ENCODE measurements at places on chromosomes 1 and 21. TPM values are rescaled to one million over a fixed set of nuclear protein-coding genes. Genes with fewer than 3 reads are reported as not detected.
A peak's percentile ranks its signal among the peaks of the same experiment; 100 is the strongest.

- no peak for DNase-seq
Observed at GRCh38 chr1:42330215-42330614, 4.8 kb downstream of the FOXJ3 start.

DNA sequence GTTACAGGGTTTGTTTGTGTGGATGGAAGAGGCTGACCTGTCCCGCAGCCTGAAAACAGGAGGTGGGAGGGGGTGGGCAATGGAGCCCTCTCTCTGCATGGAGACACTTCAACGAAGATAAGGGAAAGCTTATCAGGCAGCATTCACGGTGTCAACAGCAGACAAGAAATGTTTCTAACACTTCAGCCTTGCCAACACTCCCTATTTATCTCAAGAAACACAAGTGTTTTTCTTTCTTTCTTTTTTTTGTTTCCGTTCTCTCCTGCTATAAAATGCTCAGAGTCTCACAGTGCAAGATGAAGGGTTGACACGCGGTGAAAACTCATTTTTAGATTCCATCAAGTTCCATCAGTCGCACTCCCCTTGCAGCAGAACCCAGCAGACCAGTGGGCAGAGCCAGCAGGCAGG, 594.4 kb downstream of the MATN1 start:
- DNase-seq, result no peak

- DNase-seq, result no peak
Observed at GRCh38 chr1:109873278-109874175, 37.1 kb upstream of the CSF1 start.

DNA sequence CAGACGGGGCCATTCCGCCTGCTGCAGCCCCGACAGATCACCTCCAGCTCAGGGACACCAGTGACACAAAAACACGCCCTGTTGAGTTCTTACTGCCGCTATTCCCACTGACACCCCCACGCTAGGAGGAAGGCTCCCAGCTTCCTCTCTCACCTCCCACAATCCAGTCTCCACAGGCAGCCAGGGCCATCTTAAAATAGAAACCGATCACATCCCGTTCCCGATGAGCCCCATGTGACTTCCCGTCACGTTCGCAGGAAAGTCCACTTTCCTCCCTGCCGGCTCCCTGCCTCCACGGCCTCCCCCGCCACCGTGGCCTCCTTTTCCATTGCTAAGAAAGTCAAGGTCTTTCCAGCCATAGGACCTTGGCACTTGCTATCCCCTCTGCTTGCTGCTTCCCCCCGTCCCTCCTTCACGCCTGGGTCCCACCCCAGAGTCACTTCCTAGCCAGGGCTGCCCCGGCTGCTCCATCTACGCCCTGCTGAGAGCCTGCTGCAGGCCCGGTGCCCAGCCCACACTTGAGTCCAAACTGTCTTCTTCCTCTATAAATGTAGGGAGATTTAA, 24.0 kb upstream of the DDOST start:
- no peak for DNase-seq

DNA sequence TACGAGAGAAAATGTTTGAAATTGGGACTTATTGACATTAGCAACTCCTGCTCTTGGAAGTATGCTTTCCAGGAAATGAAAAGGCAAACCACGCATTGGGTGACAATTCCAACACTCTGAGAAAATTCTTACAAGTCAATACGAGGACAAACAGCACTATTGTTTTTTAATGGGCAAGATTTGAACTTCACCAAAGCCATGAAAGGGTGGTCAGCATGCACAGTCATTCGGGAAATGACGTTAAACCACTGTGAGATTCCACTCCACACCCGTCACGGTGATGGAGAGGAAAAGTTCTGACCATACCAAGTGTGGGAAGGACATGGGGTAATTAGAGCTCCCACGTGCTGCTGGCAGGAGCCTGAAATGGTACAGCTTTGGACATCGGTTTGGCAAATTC, 12.2 kb upstream of the PRXL2B start:
- DNase-seq, result no peak

GRCh38 chr21:16302851-16303282, 573.1 kb downstream of the USP25 start:
- DNase-seq, result no peak

DNA sequence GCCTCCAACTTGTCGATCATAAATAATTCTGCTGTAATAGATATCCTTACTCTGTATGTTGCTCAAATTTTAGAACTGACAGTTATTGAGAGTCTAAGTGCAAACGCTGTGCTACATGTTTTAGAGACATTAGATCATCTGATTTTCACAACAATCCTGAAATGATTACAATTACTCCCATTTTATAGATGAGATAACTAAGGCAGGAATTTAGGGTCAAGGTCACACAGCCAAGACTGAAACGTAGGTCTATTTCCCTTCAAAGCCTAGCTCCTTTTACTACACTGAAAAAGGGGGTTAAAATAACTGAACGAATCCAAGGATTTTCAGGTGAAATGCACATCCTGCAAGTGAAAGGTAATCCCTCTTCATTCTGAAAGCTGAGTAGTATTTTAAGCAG, 2.7 kb upstream of the DCAF6 start:
- DNase-seq, result no peak

- DNase-seq, result no peak
Observed at GRCh38 chr1:110420874-110421793, 13.6 kb upstream of the LAMTOR5 start.

GRCh38 chr1:43314233-43314632, 13.5 kb downstream of the TIE1 start:
- no peak for DNase-seq

DNA sequence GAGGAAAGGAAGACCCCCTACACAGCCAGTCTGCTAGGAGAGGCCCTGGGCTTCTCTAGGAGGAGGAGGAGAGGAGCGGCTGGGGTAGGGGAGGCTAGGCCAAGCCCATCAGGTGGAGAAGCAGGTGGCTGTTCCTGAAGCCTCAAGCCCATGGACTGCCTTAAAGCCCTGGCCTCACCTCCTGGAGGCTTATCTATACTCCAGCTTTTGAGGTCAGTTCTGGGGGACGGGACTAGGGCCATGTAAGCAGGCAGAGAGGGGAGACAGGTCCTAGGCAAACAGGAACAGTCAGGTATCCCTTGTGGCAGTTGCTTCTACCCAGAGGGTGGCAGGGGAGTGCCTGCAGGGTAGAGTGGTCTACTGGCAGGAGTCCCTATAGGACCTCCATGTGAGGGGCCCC, 40.6 kb downstream of the KCNC4 start:
- DNase-seq, result peak; percentile 12

The HEYL gene
- 1.9 TPM for total RNA-seq

The DCLRE1B gene
- 12.0 TPM for total RNA-seq

Data from H9 (cell line).